Sigmoid colon (tissue), 7 donors: ENCODE measurements at places on chromosomes 7 and 10. TPM values are rescaled to one million over a fixed set of nuclear protein-coding genes. Genes with fewer than 3 reads are reported as not detected.

GRCh38 chr7:16167526-16167925 lies 253.8 kb downstream of the CRPPA start:
- DNase-seq: no peak
- H3K4me1 ChIP-seq: no peaks in the 10 kb centered on the region

GRCh38 chr10:100985336-100985735 lies 2.0 kb downstream of the MRPL43 start:
- H3K36me3 ChIP-seq: peaks cover 48% of the 10 kb centered on the region
- H3K27me3 ChIP-seq: no peaks in the 10 kb centered on the region
- no peaks in the 10 kb centered on the region for H3K4me1 ChIP-seq
- DNase-seq: no peak
- no peak overlapping the region for H3K27ac ChIP-seq

Gene VPS37D
- total RNA-seq: 3.6 TPM

DNA sequence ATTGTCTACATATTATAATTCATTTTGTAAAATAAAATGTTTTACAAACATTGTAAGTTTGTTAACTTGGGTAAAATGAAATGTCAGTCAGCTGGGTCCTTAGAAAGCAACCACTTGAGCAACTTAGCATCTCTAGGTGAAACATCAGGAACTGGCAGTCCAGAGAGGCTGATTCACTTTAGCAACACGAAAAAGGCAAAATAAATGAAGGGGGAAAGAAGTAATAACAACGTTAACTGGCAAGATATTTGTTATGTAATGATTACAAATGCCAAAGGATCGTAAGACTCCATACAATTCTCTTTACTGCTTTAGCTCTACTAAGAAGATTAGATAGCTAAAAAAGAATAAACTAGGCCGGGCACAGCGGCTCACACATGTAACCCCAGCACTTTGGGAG lies 5.0 kb downstream of the PDZD8 start:
- H3K4me1 ChIP-seq: no peaks in the 10 kb centered on the region
- no peak overlapping the region for H3K4me3 ChIP-seq
- no peak for DNase-seq
- no peaks in the 10 kb centered on the region for H3K36me3 ChIP-seq
